ENCODE measurements at places on chromosomes 6 and 20.

- DNase-seq = no peak
Measured at GRCh38 chr6:80165143-80165542, 58.7 kb downstream of the BCKDHB start.

DNA sequence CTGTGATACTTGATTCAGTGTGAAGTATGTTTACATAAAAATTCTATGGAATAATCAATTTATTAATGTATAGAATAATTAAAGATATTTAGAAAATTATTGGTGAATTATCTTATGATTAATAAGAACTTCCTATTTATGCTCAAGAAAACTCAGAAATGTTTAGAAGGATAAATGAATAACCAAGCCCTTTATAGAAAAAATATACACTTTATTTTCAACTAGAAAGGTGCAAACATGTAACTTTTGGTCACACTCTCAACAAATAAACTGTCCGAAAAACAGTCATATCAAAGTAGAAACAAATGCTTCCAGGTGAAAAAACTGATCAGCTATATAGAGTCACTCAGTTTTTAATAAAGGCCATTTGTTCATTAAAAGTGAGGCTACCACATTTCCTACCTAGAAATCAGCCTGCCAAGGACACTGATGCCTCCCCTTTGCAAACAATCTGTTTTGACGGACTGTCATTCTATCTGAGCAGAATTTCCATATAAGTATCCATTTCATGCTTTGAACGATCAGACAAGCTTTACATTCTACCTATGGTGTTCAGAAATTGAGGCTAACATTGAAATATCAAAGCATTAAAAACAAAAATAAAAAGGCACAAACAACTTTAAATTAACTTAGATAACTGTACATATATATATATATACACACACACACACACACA, 3.0 kb downstream of the CCN2 start:
- no peak for DNase-seq

- DNase-seq = no peak
Measured at GRCh38 chr6:12440981-12441380, 150.8 kb downstream of the EDN1 start.

DNA sequence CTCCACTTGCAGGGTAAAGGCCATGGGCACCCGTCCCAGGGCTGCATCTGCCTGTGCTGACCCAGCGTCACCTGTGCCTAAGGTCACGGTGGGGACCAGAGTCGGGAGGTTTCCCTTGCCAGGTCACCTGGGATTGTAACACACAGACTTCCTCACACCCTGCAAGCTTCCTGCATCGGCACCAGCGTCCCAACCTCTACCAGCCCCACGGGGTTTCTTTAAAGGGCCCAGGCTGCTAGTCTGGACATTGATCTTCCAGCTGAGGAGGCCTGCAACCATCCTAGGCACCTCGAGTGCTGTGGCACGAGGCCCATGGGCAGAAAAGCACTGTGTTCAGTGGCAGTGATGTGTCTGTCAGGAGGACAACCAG, 12.6 kb downstream of the ACSS1 start:
- no peak for DNase-seq

DNA sequence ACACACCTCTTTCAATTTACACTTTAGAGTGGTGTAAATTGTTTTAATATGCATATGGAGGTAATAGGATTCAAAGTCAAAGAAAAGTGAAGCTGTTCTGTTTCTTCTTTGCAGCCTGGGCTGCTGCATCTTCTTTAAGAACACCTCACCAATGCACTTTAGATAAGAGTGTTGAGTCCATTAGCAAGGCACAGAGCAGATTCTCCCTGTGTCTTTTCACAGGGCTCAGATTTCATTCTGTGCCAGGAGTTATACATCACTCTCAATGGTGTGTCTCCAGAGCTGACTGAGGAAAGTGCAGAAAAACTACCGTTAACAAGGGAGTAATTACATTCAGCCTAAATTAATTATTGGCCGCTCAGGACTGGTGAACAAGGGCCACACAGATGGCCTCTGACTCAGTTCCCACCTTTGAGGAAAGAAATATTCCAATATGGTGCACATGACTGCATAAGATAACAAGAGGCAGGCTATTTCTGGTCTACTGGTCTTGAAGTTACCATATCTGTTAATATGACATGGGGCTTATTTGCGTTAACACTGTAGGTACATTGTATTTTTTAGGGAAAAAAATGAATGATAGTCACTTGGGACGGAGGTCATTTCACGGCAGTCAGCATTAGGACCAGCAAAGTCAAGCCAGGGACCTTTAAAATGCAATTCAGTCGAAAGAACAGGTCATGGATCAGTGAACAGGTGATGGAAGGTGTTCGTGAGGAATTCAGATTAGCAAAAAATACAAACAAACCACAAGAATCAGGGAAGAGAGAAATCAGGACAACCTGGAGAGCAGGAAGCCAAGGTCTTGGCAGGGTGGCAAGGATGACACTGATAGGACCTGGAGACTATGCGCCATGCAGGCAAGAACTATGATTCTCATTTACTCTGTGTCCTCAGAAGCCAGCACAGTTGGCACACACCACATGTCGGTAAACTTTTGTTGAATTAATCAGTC, 203.7 kb downstream of the TBX18 start:
- no peak for DNase-seq
